ENCODE measurements at places on chromosomes 1 and 21. TPM values are rescaled to one million over a fixed set of nuclear protein-coding genes. Genes with fewer than 3 reads are reported as not detected.

- H3K27me3 ChIP-seq: no peaks in the 10 kb centered on the region
- no peaks in the 10 kb centered on the region for H3K36me3 ChIP-seq
- no peak for DNase-seq
- no peak overlapping the region for H3K27ac ChIP-seq
Observed at GRCh38 chr1:15866721-15867201, 19.3 kb downstream of the SPEN start.

DNA sequence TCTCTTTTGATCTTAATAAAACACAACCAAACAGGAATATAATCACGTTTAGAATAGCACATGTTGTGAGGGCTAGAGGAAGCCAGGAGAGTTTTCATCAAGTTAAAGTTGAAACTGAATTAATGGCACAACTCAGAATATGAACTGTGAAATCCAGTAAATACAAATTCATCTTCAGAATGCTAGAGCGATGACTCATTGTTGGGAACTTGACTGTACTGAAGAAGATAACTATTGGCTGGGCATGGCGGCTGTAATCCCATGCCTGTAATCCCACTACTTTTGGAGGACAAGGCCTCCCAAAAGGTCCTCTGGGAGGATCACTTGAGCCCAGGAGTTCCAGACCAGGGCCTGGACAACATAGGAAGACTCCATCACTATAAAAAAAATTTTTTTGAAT is 8.8 kb downstream of the SYF2 start:
- H3K4me1 ChIP-seq: no peaks in the 10 kb centered on the region
- H3K27ac ChIP-seq: no peak overlapping the region
- H3K4me3 ChIP-seq: no peak overlapping the region
- H3K27me3 ChIP-seq: no peaks in the 10 kb centered on the region
- no peak for DNase-seq

The ATP1A4 gene
- 0.45 TPM for polyA plus RNA-seq

- no peaks in the 10 kb centered on the region for H3K36me3 ChIP-seq
- H3K27ac ChIP-seq: no peak overlapping the region
- H3K4me3 ChIP-seq: no peak overlapping the region
- peaks cover 22% of the 10 kb centered on the region for H3K27me3 ChIP-seq
- DNase-seq: no peak
Observed at GRCh38 chr1:46506470-46507219, 17.0 kb downstream of the DMBX1 start.

DNA sequence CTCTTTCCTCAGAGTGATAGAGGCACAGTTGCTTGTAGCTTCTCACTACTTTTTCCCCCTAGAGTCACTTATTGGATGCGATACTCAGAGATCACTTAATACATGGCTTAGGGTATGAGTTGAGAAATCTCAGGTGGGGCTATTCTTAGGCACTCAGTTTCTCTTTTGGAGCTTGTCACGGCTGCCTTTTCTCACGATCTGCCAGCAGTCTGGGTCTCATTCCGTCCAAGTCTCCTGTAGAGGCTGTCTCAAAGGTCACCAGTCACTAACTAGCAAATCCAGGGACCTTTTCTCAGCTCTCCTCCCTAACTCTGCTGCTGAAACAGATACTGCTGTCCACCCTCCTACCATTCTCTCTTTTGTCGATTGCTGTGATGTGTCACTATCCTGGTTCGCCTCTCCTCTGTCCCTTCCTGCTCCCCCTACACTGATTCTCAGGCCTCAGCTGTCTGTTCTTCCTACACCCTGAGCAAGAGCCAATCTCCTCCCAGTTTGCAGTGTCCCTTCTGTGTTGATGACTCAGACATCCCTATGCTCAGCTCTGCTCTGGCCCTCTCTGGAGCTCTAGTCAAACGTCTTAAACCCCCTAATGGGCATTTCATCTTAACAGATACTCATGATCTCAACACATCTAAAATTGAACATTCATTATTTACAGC is 12.4 kb downstream of the ATP1A2 start:
- H3K27ac ChIP-seq: peak overlapping the region; percentile 58
- H3K27me3 ChIP-seq: no peaks in the 10 kb centered on the region
- H3K4me3 ChIP-seq: no peak overlapping the region
- DNase-seq: peak; percentile 66
- H3K4me1 ChIP-seq: peaks cover 8% of the 10 kb centered on the region

DNA sequence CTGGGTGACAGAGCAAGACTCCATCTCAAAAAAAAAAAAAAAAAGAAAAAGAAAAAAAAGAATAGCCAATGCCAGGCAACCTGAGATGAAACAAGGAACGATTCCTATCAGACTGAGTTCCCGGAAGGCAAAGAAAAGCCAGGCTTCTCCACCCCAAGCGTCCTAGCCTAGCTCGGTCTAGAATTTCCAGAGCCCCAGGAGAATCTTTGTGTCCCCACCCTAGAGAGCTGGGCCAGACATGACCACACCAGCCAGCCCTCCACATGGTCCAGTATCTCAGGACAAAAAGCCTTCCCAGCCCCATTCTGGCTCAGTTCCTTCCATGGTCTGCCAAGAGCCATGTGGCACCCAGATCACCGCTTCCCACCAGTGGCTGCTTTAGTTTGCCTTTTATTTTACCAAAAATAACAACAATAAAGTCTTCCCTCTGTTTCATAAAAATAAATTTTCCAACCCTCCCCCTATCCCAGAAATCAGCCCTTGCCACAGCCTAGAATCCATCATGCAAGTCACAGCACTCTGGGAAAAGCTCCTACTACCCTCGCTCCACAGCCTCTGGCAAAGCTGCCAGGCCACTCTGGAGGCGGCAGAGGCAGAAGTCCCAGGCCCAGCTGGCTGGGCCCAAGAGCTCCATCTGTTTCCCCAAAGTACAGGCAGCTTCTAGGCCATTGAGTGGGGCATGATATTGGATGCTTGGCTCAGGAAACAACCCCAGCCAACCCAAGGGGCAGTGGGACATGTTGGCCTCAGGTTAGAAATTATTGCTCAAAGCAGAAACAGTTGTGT is 3.5 kb upstream of the MKNK1 start:
- peaks cover 12% of the 10 kb centered on the region for H3K4me1 ChIP-seq
- no peak overlapping the region for H3K4me3 ChIP-seq
- H3K36me3 ChIP-seq: no peaks in the 10 kb centered on the region
- no peaks in the 10 kb centered on the region for H3K27me3 ChIP-seq
- no peak overlapping the region for H3K27ac ChIP-seq
